Mucosa of descending colon (tissue), 3 donors: ENCODE measurements at places on chromosomes 7 and 10.

DNA sequence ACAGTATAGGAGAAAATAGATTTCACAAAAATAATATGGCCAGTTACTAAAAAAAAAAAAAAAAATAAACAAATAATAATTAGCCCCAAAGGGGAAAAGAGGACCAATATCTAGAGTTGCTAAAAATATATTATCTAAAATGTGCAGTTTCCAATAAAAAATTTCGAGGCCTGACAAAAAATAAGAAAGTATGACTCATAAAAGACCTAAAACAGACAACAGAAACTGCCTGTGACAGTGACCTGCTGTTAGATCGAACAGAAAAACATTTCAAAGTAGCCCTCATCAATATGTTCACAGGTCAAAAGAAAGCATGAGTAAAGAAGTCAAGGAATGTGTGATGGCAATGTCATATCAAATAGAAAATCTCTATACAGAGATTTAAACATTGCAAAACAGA is 11.8 kb upstream of the TSPAN12 start:
- no peak for DNase-seq

- peak; percentile 50 for DNase-seq
Measured at GRCh38 chr10:30151581-30152389, 92.4 kb upstream of the JCAD start.

GRCh38 chr10:32621969-32622368 is 176.0 kb downstream of the CCDC7 start:
- DNase-seq: no peak

DNA sequence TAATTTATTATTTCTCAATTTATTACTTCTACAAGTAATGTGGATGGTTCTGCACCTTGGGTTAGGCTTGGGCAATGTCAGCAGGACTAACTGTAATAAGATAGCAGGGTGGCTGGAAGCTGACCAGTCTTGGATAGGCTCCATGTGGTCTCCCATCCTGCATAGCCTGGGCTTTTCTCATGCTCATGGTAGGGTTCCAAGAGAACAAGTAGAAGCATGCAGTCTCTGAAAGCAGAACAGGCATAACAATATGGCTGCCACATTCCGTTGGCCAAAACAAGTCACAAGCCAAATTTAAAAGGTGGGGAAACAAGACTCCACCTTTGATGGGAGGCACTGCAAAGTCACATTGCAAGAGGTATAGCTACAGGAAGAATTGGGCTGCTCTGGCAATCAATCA is 98.6 kb upstream of the MDFIC start:
- DNase-seq: no peak

DNA sequence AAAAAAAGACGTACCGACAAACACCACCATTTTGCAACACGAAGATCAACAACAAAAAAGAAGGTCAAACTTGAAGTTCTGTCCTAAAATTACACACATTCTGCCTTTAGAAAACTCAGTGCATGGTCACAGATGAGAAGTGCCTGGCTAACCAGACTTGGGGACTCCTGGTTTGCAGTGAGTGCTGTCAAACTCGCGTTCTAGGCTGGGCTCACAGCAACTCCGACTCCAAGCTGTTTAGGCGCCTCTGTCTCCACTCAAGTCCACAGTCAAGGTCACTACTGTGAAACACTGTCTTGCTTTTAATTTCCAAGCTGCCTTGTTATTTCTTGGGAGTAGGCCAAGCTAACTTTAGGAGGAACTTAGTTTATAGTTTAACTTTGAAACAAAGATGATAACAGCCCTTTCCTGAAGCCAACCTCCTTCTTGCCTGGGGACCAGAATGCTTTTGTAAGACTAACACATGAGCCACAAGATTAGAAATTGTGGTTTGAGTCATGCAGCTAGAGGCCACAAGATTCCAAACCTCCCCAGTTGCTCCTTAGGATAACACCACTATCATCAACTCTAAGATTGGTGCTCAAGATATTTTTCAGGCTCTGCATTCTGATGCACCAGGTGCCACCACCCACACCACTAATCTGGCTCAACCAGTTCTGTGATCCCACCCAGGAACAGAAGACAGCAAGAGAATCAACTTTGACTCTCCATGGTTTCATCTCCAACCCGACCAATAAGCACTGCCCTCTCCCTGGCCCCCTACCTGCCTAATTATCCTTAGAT is 1.1 kb upstream of the DNAAF5 start:
- DNase-seq: no peak

DNA sequence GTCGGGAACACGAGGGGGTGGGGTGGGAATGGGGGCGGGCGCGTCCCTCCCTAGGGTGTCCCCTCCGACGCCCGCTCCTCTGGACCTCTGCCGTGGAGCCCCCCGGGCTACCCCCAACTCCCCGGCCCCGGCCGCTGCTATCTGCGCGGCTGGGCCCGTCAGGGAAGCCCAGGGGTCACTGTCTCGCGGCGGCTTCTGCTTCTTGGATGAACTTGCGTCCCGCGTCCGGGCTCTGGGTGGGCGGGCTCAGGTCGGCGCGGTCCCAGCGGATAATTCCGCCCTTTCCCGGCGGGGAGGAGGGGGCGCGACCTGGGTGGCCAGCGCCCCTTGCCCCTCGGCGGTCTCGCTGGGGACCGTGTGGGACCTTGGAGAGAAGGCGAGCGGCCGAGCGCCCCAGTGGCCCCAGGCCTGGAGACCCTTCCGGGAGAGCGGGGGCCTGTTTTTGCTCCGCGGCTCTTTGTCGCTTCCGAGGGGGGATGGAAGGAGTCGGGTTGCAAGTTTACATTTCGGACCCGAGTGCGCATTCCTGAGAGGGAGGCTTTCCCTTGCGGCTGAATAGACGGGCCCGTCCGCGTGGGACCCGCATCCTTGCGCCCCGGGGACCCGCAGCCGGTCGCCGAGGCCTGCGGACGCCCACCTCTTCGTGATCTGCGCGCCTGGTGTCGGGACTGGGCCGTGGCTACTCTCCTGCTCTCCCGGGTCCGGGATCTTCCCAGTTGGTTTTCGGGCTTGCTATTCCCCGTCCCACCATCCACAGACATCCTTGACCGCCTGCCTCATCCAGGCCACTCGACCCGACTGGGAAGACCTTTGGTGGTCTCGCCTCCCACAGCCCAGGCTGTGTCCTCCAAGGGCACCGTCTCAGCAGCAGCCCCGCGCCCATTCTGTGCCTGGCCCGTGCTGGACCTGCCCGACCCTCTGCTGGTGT is 812 bp downstream of the DOCK1 start:
- DNase-seq: no peak

GRCh38 chr10:5601826-5602495 is 64.4 kb downstream of the ASB13 start:
- no peak for DNase-seq

DNA sequence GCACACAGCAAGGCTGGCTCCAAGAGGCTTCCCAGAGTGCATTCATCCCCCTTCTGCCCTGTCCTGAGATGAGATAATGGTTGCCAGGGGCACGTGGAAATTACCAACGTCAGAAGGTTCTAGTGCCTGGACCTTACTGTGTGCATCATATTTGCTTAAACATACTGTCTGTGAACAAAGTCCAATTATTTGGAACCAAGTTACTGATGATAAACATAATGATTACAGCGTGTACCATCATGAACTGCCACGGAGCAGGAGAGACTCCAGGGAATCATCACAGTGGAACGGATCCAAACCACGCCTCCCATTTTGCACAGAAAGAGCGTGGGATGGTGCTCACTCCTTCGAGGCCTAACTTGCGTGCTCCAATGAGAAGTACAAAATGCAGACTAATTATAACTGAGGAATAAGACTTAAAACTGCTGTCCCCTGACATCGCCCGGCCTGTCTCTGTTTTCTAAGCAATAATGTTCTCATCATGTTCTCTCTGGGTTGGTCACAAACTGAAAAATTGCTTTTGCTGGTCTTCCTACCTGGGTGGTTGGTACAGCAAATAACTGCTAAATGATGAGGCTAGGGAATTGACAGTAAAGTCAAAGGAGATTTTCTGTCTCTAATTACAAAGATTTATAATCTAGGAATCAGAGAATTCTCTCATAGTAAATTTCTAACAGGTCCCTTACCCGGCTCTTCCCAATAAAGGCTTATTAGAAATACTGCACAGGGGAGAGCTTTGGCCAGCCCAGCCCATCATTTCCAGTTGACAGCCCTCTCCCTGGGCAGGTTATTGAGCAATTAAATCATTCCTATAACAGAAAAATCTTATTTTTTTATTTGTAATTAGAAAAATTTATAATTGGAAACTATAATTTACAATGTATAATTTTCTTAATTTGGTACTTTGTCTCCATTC is 182.2 kb downstream of the CAMK1D start:
- no peak for DNase-seq

DNA sequence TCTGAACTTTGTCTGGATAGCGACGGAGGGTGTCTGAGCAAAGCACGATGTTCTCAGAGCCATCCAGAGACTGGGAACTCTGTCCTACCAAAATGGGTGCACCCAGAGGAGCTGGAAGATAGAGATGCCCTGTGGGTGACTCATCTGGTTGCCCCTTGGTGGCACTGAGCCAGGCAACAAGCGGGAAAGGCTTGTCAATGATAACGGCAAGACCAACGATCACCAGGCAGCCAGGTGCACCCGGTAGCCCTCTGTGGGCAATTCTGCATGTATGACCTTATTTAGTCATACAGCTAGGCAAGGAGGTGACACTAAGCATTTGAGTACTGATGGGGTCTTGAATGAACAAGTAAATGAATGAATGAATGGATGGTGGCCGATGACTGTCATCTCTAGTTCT is 2.8 kb upstream of the ELN start:
- DNase-seq: no peak

GRCh38 chr10:62618576-62619412 is 185.7 kb upstream of the ADO start:
- peak; percentile 43 for DNase-seq

DNA sequence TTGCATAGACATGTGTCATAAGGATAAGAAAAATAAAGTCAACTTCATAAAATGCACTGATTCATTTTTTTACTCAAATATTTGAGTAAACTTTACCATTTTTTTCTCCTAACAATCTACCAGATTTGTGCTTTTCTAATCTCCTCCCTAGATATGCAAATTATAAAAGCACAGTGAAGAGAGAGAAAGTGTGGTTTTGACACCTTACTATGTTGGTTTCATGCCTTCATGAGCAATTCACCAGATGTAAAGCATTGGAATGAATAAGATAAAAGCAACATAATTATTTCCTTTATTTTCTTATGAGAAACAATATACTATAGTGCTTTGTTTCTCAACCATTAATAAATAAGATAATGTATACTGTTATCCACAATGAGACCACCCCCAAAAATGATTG is 432.5 kb upstream of the PCDH15 start:
- no peak for DNase-seq

DNA sequence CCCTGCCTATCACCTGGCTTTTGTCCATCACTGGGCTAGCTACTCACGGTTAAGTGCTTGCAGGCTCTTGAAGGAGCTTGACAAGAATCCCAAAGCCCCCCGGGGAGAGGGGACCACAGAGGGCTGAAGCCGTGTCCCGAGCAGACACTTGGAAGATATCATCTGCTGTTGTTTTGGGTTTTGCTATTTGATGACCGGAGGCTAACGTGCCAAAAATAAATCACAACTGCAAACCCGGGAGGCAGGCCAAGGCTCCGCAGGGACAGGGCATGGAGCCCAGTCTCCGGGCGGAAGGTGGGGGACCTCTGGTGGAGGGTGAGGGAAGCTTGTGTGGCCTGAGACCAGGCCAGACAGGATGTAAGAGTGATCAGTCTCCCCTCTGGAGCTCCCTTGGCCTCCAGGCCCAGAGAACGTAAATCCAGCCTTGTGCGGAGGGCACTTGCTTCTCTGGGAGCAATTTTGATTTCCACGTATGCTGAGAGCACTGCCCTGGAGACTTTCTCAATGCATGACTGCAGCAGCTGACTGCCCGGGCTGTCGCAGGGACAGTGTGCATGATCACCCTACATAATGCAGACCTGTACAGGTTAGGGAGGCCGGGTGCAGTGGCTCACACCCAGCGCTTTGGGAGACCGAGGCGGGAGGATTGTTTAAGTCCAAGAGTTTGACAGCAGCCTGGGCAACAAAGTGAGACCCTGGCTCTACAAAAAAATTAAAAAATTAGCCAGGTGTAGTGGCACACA is at the start of gene PHKG1:
Gene PHKG1 (minus strand): TSS at position 164 of the 743 bp plus-strand sequence. CDS start 4,011 bp downstream, outside the sequence.
- peak; percentile 75 for DNase-seq
